Choroid plexus epithelial cell (primary cell): ENCODE measurements at places on chromosomes 7 and 10.

GRCh38 chr7:151863386-151864079, 13.4 kb downstream of the PRKAG2 start:
- DNase-seq = no peak

DNA sequence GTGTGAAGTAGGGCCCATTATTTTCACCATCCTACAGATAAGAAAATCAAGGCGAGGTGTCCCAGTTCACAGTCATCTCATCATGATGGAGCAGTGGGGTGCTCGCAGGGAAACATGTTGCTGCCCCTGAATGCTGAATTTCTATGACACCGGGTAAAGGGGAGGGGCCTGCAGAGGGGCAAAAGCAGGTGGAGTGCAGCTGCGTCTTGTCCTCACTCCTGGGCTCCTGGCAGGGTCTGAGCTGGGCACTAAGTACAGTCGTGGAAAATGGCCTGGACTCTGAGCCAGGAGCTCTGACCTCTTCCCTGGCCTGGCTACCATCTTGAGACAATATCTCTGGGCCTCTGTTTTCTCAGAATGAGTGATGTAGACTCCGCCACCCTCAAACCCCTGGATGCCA, 253.1 kb upstream of the PITRM1 start:
- no peak for DNase-seq

DNA sequence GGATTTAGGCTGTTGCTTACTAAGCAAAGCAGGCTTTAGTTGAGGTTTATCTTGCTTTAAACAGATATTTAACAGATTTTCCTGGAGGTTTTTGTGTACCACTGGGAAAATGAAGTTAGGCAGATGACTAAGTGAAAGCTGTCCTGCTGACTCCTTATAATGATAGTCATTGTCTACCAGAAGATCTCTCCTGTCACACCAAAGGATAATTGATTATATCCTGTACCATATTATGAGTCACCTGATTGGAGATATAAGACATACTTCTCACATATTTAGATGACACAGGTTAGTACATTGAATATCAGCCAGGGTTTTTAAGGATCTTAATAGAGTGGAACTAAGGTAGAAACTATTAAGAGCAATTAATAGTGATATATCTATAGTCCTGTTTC, 68.4 kb downstream of the PTEN start:
- DNase-seq = no peak

DNA sequence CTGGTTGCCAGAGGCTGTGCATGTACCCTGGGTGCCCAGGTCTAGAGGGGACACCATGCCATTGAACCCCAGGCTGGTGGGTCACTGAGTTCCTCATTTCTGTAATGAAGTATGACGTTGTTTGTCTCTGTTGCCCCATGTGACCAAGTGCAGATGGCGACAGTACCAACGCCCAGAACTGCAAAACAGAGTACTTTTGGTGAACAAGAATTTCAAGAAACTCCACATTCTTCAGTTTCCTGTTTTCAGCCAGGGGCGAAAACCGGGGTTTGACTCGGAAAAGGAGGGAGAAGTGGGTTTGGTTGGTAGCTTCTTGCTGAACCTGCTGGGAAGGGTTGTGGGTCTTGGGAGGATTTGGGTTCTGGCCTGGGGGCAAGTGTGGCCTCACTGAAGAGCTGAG, 18.2 kb downstream of the CYP17A1 start:
- no peak for DNase-seq

DNA sequence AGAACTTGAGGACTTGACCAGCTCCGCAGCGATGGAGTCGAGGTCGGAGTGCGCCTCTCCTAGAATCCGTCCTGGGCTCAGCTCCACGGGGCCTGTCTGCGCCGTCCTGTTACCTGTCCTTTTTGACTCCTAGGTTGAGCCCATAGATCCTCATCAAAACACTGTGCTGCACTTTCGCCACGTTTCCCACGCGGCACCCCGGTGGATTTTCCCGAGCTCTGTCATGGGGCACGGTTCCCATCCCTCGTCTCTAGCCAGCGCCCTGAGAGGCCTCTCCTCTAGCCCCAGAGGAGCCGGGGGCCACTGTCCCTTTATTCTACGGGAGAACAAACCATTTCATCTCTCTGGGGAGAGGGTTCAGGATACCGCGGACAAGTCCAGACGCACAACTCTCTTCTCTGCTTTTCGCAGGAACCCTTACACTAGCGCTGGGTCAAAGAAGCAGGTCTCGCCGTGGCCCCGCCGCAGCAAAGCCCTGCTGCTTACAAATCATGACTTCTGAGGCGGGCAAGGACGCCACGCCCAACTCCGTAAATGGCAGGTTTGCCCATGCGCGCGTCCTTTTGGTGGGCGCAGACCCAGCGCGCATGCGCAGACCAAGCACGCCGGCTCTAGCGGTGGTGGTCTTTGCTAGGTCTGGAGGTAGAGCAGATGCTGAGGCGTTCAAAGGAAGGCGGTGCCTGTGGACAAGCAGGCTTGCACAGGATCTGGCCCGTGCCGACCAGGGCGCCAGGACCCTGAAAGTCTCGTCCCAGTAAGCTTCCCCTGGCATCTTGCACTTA, 10.3 kb upstream of the ANKRD7 start:
- peak; percentile 82 for DNase-seq

GRCh38 chr10:113453351-113453750, 99.5 kb upstream of the HABP2 start:
- DNase-seq = no peak

DNA sequence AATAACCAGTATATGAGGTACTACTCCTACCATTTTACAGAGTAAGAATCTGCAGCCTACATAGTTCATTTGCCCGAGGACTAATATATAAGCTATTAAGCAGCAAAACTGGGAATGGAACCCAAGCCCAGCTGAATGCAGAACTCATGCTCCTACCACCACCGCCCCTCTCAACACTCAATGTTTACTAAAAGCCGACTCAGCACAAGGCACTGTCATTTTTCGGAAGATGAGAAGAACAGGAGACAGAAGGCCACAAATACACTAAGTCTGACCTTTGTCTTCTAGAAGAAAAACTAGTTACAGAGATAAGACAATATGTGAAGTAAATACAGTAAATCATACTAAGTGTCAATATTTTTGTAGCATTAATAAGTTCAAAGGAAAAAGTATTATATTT, 40.6 kb upstream of the SLIT1 start:
- DNase-seq = no peak

DNA sequence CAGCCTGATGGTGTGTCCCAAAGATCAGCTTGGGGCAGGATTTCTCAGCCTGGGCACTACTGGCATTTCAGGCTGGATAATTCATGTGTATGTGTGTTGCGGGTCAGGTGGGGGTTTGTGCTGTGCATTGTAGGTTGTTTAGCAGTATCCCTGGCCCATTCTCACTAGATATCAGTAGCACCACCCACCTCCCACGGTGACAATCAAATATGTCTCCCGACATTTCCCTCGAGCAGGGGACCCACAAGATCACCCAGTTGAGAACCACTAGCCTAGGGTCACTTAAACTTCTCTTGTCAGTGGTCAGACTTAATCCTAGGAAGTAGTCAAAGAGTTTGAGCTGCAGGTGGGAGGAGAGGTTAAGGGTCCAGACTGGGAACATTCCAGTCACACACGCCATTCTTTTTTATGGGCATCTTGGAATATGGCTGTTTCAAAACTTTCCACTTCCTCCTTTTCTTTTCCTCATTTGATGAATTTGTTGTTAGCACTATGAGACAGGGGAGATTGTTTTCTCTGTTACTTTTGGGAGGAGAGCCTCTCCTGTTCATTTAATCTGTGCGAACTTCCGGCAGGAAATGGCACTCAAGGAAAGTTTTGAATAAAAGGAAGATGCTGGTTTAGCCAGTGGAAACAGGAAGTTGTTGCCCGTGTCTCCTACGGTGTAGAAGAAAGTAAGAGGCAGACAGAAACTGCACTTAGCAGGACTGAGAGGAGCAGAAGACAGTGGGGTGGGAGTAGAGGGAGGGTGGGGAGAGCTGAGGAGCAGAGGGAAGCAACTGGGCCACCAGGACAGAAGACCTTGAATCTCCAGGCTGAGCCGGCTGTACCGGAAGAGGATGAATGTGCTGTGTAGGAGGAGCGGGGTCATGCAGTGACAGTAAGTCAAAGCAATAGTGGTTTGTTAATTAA, 17.6 kb upstream of the EXOC6 start:
- DNase-seq = no peak

- peak; percentile 31 for DNase-seq
Observed at GRCh38 chr7:38628630-38629385, 2.4 kb downstream of the AMPH start.

- peak; percentile 60 for DNase-seq
Observed at GRCh38 chr10:3763035-3763456, 22.0 kb downstream of the KLF6 start.

DNA sequence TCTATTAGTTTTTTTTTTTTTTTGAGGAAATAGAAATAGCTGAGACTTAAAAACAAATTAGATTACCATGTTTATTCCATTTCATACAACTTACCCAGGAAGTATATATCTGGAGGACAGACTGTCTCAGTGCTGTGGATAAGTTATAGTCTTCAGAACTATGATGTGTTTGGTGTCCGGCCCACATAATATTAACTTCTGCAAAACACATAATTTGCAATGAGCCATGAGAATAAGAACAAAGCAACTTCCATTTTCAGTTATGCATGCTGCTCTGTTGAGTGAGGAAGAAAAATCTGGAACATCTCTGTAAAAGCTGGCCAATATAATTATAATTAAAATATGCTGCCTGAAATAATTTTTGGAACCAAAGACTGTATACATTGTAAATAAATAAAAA, 130.9 kb downstream of the AGMO start:
- DNase-seq = no peak

DNA sequence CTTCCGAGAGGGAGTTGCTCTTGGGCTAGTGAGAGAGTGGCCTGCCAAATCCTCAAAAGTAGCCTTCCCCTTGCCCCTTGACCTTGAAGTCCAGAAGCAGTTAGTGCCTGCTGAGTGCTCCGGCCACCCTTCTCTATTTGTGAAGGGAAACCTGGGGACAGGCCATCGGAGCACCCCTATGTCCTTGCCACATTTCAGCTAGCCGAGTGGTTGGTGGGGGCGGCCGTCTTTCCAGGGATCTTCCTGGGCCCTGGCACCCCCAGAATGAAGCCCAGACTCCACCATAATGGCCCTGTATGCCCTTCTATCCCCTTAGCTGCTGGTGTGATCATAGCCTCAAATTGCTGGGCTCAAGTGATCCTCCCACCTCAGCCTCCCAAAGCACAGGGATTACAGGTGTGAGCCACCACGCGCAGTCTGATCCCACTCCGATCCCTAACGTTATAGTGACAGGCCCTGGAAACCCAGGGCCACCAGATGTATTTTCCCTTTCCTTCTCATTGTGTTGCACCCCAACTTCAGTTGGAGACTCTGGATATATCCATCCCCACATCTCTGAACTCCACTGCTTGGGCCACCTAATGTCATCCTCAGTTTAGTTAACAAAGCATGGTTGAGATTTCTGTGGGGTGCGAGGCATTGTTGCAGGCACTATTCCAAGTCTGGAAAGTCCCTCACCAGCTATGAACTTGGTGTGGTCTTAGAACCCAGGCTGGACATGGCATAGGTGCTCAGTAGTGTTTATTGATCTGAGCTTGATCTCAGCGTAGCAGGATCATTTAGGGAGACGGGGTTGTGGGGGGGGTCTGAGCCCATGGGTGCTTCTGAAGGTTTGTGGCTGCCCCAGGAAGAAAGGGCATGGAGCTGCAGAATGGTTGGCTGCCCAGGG, 1.6 kb downstream of the TSPAN14 start:
- no peak for DNase-seq

- no peak for DNase-seq
Observed at GRCh38 chr10:104267721-104268404, 1.1 kb upstream of the GSTO2 start.

GRCh38 chr10:14016011-14016536, 314.6 kb downstream of the FRMD4A start:
- DNase-seq = peak; percentile 65

DNA sequence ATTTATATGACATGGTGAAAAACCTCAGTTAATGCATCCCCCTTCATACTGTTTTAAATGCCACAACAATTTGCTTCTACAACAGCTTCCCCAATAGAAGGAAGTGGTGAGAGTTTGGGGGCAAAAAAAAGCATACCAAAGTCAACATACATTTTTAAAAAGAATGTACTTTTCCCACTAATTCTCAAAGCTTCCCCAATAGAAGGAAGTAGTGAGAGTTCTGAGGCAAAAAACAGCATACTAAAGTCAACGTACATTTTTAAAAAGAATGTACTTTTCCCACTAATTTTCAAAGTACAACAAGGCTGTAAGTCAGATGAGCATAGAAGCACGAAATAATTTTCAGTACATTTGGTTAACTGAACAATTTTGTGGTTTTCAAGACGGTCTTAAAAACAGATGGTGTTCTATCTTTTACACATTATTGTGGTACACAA, 24.0 kb downstream of the WASL start:
- DNase-seq = peak; percentile 53

- peak; percentile 91 for DNase-seq
Observed at GRCh38 chr10:109912335-109913281, 10.7 kb downstream of the XPNPEP1 start.

DNA sequence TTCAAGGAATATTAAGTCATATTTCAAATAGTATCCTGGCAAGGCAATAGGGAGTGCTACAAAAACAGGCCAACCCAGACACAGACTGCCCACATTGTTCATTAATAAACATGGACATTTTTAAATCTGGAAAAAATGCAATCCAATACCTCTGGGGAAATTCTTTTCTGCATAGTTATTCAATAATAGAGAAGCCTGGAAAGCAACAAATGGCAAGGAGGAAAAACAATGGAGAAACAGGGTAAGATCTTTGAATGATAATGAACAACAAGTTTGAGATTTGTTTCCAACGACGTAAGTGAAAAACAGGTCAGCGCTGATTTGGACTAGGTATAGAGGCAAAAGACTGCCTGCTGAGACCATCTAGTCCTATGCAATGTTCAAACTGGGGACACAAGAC, 44.7 kb upstream of the ZNF800 start:
- no peak for DNase-seq

GRCh38 chr10:9898633-9899395, 1118.9 kb upstream of the CELF2 start:
- no peak for DNase-seq

DNA sequence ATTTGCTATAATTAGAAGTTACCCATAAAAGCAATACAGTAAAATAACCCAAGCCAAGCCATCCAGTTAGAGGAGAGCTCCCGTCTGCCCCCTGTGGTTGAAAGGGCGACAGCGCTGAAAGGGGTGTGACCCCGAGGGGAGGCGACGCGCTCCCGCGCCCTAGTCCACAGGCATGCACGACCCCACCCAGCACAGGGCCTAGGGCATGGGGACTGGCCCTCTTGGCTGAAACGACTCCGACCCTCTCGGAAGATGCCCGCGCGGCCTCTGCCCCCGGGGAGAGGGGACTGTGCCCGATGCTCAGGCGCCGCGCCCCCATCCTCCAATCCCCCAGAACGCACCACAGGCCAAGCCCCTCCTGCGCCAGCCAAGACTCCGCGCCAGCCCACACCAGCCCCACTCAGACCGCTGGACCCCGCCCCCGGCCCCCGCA, 64.0 kb downstream of the CSGALNACT2 start:
- DNase-seq = peak; percentile 17
